T-helper 2 cell treated with Interferon-gamma antibody and Interleukin-4, amounts not matched to agents 5 μg/mL and 100 μg/mL, for 36 hours (primary cell): ENCODE measurements at places on chromosomes 12 and 14.

DNA sequence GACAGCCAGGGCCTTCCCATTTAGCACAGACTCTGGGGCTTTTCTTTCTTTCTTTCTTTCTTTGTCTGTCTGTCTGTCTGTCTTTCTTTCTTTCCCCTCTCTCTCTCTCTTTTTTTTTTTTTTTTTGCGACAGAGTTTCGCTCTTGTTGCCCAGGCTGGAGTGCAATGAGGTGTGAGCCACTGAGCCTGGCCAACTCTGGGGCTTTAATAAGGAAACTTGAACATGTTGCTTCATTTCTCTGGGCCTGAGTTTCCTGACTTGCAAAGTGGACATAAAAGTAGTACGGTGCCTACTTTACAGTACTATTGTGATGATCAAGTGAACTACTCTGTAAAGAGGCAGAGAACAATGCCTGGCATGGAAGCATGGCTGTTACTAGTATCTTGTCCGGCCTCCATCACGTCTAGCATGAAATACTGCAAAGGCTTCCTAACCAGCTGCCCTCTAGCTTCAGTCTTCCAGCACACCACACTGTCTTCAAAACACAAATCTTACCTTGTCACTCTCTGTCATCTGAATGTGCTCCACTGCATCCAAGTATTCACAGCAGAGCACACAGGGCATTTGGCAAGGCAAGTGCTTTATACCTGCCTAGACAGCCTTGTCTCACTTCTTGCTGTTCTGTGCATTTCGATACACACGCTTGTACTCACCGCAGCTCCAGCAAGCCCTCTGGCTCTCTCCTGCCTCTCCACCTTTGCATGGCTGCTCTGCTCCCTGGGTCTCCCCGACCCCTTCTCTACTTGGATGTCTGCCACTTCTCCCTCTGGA is 96.7 kb downstream of the IRF2BPL start:
- no peaks in the 10 kb centered on the region for H3K27me3 ChIP-seq
- peak overlapping the region; percentile 82 for H3K27ac ChIP-seq
- H3K4me3 ChIP-seq = peak overlapping the region; percentile 31
- no peaks in the 10 kb centered on the region for H3K36me3 ChIP-seq

DNA sequence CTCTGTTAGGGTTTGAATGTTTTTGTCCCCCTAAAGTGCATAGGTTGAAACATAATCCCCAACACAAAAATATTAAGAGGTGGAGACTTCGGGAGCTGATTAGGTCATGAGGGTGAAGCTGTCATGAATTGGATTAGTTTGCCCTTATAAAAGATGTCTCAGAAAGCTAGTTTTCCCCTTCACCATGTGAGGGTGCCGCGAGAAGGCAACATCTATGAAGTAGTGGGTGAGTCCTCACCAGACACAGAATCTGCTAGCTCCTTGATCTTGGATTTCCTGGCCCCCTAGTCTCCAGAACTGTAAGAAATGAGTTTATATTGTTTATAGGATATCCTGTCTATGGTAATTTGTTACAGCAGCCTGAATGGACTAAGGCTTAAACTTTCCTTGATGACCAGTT is 301.5 kb upstream of the ATP2B1 start:
- H3K4me1 ChIP-seq = no peaks in the 10 kb centered on the region
- DNase-seq = no peak
- no peak overlapping the region for H3K4me3 ChIP-seq
- H3K27me3 ChIP-seq = peaks cover 9% of the 10 kb centered on the region

- no peak overlapping the region for H3K27ac ChIP-seq
- H3K27me3 ChIP-seq = peaks cover 32% of the 10 kb centered on the region
- H3K36me3 ChIP-seq = no peaks in the 10 kb centered on the region
These were observed 117.6 kb upstream of the TMCC3 start for GRCh38 chr12:94767956-94768355.

DNA sequence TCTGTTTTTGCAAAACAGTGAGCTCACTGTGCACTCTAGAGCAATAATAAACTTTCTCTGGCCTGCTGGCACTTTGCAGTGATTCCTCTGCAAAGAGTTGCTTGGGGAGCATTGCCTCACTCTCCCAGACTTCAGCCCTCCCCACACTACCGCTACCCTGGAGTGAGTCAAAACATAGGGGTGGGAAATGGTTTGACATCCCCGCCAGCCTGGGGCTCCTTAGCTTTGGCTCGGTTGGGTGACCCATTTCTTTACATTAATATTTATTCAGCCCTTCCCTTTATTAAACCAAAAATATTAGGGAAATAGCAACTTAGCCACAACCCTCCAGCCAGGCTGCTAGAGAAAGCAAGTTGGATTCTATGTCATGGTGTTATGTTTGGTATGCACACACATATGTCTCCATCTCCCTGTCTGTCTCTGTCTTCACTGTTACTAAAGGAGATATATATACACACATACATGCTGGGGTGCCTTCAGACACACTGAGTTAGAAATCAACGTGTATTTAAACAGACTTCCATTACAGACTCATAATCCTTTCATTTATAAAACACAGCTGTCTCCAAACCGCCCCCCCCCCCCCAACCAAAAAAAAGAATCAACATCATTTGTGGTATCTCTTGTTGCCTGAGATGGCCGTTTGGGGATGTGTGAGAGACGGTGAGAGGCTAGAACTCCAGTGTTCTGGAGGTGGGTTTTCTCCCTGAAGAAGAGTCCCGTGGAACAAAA is 3.4 kb upstream of the IRF2BPL start:
- no peak for DNase-seq
- H3K36me3 ChIP-seq = peaks cover 6% of the 10 kb centered on the region
- peak overlapping the region; percentile 95 for H3K27ac ChIP-seq
- peaks cover 51% of the 10 kb centered on the region for H3K4me1 ChIP-seq
- H3K4me3 ChIP-seq = peak overlapping the region; percentile 94

GRCh38 chr12:69508621-69509020 is 38.4 kb downstream of the FRS2 start:
- H3K27ac ChIP-seq = no peak overlapping the region
- no peaks in the 10 kb centered on the region for H3K27me3 ChIP-seq
- no peak for DNase-seq
- H3K36me3 ChIP-seq = peaks cover 2% of the 10 kb centered on the region
- H3K4me1 ChIP-seq = peaks cover 11% of the 10 kb centered on the region

GRCh38 chr14:59308673-59309072 is 120.2 kb downstream of the DAAM1 start:
- H3K27me3 ChIP-seq = no peaks in the 10 kb centered on the region
- no peak overlapping the region for H3K4me3 ChIP-seq
- H3K4me1 ChIP-seq = peaks cover 19% of the 10 kb centered on the region
- no peak overlapping the region for H3K27ac ChIP-seq

DNA sequence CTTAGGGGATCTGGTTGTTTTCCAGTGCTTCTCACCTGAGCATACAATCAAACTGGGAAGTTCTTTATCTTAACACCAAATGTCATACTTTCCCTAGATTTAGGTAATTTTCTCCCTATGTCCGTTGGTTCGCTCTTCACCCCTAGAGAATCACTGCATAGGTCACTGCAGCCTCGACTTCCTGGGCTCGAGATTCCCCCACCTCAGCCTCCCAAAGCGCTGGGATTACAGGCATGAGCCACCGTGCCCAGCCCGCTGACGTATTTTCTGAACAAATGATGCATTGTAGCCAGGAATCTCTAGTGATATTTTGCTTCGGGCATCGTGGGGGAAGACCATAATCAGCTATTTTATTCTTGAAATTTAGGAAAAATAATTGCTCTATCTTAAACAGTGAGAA is 1.1 kb upstream of the RPL41 start:
- DNase-seq = no peak
- peak overlapping the region; percentile 99 for H3K4me3 ChIP-seq
- H3K27ac ChIP-seq = peak overlapping the region; percentile 100
- H3K36me3 ChIP-seq = peaks cover 60% of the 10 kb centered on the region

DNA sequence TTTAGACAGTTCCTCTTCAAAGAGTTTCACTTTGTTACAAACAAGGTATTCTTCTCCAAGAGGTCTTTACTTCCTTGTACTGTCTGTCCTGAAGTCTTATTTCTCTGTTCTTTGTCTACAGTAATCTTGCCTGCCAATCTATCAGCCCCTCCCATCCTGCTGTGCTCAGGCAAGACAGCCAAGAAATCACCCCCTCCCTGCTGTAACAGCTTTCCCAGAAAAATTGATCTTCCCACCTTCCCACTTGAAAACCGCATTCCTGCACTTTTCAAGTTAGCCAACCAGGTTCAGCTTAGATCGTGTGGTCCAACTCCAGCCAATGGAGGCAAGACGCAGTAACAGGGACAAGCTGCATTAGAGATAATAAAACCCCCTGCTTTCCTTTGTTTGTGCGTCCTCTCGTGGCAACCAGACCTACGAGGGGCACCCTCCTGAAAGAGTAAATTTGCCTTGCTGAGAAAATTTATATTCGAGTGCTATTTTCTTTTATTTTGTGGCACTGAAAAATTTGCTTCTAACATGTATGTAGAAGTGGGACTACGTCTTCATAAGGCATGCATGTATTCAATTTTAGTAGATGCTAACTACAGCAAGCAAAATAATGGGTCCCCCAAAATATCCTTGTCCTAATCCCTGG is 46.5 kb upstream of the ESR2 start:
- H3K27ac ChIP-seq = no peak overlapping the region
- H3K4me1 ChIP-seq = peaks cover 29% of the 10 kb centered on the region
- peak overlapping the region; percentile 21 for H3K4me3 ChIP-seq
- peaks cover 5% of the 10 kb centered on the region for H3K36me3 ChIP-seq
- no peaks in the 10 kb centered on the region for H3K27me3 ChIP-seq
- no peak for DNase-seq

GRCh38 chr12:62301080-62301798 is 41.0 kb downstream of the USP15 start:
- DNase-seq = no peak
- peaks cover 89% of the 10 kb centered on the region for H3K36me3 ChIP-seq
- H3K27ac ChIP-seq = no peak overlapping the region
- H3K27me3 ChIP-seq = no peaks in the 10 kb centered on the region

DNA sequence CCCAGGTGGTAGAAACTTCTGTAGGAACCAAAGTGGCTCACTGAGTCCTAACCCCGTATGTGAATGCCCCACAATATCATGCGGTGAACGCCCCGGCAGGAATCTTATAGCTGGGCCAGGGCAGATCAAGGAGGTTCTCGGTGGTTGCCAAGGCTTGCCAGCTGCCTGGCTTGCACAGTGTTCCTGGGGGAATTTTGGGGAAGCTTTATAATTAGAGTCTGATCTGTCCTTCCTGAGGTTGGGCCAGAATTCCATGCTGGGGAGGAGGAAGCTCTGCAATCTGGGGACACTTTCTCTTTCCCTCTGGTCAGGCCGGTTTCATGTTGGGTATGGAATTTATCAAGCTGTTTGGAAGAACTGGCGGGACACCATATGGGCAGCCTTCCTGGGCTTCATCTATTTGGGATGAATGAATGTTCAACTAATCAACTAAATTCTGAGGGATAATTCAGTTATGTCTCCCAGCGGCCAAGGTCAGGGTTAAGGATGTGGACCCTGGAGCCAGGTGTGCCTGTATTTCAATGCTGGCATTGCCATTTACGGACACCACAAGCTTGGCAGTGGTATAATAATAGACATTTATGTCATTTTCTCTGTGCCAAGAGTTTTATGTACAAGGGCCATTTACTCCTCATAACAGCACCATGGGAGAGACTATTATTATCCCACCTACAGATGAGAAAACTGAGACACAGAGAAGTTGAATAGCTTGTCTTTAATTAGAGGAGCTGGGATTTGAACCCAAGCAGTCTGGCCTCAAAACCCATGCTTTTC is 54.3 kb downstream of the SVOP start:
- no peaks in the 10 kb centered on the region for H3K4me1 ChIP-seq
- H3K36me3 ChIP-seq = no peaks in the 10 kb centered on the region
- no peak overlapping the region for H3K27ac ChIP-seq
- DNase-seq = no peak
- H3K27me3 ChIP-seq = peaks cover 4% of the 10 kb centered on the region

DNA sequence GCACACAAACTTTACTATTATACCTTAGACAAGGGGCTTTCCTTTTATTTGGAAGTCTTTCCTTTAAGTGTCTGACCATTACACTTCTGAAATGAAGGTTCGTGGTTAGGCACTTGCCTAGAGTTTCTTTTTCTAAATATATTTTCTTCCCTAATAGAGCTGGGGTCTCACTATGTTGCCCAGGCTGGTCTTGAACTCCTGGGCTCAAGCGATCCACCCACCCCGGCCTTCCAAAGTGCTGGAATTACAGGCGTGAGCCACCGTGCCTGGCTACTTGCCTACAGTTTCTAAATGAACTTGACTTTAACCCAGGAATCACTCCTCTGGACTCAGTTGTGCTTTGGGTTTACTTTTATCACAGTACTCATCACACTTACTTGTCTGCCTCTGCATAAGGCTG is 57.6 kb downstream of the PEBP1 start:
- H3K27me3 ChIP-seq = no peaks in the 10 kb centered on the region
- peaks cover 24% of the 10 kb centered on the region for H3K36me3 ChIP-seq
- DNase-seq = no peak
- no peak overlapping the region for H3K4me3 ChIP-seq

DNA sequence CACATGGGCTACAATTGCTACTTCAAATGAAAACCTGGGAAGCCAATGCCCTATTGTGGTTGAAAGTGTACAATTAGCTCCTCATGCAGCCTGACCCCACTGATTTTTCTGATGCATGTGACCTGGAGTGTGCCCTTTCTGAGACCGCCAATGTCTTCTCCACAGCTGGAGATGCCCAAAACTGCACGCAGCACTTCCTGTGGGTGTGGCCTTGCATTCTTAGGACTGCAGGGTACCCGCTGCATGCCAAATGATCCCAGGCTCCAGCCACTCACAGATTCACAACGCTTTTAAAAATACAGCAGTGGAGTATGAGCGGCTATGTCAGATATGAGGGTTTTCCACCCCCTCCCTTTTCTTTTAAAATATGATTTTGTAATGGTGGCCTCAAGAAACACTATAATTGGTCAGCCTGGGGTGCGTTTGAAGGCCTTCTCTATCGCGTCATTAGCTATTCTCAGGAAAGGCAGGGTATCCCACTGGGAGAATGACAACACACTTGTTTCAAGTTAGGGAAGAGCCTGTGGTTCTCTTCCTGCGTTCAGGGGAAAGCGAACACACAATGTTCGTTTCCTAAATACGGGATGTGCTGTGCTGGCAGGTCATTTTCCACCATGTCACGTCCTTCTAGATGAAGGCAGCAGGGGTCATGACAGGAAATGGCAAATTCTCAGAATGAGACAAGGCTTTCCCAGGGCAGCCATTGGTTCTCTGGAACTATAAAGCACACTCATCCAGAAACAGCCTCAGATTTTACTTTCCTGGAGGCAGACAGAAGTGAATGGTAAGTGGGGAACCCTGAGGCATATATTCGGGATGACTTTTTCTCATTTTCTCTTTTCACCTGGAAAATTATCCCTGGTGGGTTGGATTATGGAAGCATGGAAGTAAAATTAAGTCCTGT is at the start of gene APOLD1:
Gene APOLD1, plus strand, starts transcription at position 749 of the 904 bp plus-strand sequence. Its CDS starts 33 bp downstream, at position 782.
- DNase-seq = no peak
- peak within 1 kb of the TSS; percentile 36 for H3K27ac ChIP-seq
- no peaks in the 10 kb centered on the region for H3K27me3 ChIP-seq
- peak within 1 kb of the TSS; percentile 74 for H3K4me3 ChIP-seq
- peaks cover 7% of the 10 kb centered on the region for H3K36me3 ChIP-seq
